CD4-positive, alpha-beta T cell treated with Interleukin-15 for 1 hour (primary cell): ENCODE measurements at places on chromosomes 13 and 19.
A peak's percentile ranks its signal among the peaks of the same experiment; 100 is the strongest.

- DNase-seq: no peak
These were observed 8.0 kb downstream of the PTH2 start for GRCh38 chr19:49415102-49415809.

- DNase-seq: no peak
These were observed 133.9 kb upstream of the ARGLU1 start for GRCh38 chr13:106701771-106702341.

DNA sequence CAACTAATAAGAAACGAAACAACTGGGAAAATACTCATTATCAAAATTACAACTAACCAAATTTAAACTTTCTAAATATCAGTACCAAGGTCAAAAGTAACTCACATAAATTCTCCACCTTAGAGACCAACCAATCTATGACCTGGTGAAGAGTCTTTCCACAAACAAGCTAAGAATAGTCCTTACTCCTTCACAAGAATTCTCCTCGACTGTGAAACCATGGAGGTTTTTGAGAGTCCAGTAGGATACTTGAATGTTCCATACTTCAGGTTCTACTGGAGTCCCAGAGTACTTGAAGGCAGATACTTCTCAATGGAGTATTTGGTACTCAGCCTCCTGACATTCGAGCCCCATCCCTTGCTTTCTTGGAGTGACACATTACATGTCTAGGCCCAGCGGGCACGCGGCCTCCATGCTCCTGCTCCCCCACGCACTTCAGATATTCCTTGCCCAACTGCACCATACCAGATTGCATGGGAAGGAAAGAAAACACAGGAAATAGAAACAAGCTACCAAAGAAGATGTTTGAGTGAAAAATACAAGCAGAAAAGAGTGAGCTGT is 63.9 kb downstream of the ABCC4 start:
- no peak for DNase-seq

DNA sequence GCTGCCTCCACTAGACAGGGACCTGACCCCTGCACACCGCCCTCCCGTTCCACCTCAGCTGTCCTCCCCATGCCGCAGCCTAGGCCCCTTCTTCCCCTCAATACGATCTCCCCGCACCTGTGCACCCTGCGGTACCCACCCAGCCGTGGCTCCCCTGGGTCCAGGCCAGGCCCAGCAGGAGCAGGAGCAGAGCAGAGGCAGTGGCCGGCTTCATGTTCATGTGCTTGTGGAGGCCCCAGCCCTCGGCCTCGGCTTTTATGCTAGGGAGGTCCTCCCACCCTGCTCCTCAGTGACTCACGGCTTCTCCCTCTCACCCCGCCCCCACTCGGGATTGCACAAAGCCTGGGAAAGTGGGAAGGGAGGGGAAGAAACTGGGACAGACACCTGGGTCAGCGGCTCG is 11.4 kb upstream of the KRTDAP start:
- no peak for DNase-seq

DNA sequence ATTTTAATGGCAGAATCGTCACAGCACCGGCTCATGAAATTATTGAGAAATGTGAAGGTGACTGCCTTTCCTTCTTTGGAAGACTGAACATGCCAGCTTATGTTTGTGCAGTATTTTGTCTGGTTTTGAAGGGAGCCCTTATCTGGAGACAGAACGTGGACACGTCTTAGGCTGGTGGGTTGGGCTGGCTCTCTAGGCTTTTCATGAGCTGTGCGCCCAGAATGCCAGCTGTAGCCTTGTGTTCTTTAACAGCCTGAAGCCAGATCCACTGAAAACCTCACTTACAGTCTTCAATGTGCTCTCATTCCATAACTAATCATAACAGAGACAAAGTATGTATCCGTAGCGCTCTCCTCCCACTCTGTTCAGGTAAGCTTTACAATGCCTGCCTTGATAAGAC is 184.4 kb upstream of the HTR2A start:
- no peak for DNase-seq

- no peak for DNase-seq
These were observed 8.4 kb downstream of the CLASRP start for GRCh38 chr19:45047188-45047797.

DNA sequence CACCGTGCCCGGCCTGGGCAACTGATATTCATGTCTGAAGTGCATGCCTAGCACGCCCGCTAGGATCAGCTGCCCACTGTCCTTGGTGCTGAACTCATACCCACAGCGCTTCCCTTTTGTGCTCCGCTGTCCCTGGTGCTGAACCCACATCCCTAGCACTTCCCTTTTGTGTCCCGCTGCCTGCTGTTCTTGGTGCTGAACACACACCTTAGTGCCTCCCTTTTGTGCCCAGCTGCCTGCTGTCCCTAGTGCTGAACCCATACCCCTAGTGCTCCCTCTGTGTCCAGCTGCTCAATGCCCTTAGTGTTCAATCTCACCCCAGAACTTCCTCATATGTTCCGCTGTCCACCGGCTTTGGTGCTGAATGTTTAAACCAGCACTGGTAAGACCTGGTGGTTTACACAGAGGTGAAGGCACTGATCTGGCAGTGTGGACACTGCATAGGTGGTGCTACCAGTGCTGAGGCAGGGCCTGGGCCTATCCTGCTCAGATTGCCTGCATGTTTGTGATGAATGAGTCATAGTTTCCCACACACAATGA is 26.3 kb upstream of the SIGLEC11 start:
- peak; percentile 82 for DNase-seq

GRCh38 chr13:86914757-86915156 is 756.4 kb upstream of the SLITRK5 start:
- DNase-seq: no peak

DNA sequence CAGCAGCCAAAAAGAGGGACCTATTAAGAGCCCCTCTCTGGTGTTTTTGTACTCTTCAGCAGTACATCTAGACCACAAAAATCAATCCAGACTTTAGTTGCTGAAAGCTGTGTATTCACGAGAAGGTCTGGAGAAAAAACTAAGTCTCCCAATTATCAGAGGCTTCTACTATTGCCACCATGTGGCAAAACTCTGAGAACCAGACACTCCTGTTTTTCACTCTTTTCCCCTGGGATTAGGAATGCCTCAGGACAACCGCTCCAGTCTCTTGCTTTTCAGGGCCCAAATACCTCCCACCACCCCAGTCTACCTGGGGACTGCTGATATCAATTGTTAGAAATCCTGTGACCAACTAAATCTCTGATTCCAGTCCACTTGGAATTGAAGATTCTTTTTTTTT is 30.1 kb upstream of the OBI1 start:
- no peak for DNase-seq

DNA sequence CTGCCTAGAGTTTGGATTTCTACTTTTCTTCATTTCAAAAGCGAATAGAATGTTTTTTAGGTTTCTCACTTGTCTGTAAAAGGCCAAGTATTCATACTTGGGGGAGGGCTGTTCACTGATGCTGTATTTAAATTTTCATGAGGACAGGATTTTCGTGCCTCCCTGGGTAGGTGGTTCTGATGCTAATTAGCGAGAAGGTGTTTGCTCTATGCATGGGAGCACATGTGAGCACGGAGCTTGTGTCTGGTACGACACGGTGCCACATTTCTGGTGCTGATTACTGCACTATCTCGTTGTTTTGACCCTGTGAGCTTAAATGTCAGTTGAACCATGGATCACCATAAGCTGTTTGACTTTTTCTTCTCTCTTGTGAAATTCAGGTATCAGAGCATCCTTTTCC is 45.8 kb downstream of the MTUS2 start:
- no peak for DNase-seq

DNA sequence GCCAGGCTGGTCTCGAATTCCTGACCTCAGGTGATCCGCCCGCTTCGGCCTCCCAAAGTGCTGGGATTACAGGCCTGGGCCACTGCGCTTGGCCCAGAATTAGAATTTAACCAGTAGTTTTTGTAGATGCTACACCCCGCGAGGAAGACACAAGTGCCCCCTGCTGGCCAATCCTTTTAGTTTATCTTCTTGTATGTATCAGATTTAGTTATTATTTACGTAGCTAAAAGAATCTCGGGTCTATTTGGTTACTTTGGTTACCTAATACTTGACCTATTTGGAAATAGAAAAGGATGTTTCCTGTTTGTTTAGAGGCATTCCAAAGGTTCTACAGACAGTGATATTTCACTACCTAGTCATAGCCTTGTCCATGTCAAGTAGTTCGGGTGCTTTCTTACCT is 22.0 kb downstream of the MUC16 start:
- no peak for DNase-seq

DNA sequence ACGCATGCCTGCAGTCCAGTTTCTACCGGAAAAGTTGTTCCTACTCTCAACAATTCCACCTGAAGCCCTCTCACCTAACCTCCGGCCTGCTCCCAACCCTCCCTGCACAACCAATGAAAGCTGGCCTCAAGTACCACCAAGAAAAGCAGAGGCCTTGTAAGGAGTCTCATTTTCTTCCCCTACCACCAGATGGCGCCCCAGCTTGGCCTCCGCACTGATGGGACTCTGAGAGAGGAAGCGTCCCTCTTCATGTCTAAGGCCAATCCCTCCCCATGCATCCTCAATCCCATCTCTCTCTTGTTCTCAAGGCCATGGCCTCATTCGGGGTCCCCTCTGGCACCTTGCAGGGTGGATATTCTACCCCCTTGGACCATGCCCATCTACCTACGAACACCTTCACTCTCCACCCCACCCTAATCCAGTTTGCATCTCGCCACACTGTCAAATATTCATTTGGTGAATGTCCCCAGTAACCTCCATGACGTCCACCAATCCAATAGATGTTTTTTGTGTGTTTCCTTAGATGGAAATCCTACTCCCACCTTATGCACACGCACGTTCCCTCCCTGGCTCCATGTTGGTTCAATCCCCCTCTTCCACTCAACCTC is 412.8 kb downstream of the ZNF536 start:
- DNase-seq: peak; percentile 53

DNA sequence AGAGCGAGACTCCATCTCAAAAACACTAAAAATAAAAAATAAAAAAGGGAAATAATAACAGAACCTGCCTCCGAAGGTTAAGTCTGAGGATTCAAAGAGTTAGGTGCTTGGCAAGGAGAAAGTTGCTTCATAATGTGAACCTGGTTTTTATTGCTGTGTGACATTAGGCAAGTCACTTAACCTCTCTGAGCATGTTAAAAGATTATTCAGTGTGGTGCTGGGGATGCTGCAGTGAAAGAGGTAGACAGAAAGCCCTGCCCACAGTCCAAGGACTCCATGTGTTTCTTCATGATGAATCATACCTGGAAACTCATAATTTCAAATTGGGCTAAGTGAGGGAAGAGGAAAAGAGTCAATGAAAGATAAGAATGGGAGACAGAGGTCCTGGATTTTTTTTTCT is 2.4 kb downstream of the IL27RA start:
- DNase-seq: no peak

GRCh38 chr13:107736731-107737130 is 478.6 kb downstream of the LIG4 start:
- no peak for DNase-seq

DNA sequence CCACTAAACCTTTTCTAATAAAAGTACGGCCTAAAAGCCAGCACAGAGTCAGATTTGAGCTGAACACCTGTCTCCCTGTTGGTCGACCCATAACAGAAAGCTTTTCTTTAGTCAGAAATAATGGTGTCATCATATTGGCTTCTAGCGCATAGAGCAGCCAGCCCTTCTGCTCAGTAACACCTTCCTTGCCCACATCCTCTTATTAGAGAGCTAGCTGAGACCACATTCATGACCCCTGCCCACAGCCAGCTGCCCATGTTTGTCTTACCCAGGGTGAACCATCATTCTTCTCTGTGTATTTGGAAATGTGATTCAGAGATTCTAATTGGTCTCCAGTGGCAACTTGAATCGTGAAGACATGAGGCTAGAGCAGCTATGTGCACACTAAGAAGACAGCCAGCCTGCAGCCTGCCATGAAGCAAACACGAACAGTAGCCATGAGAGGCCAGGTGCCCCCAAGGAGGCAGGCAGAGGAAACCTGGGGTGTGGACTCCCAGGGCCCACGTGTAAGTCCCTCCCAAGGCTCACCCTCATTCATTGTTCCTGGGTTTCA is 82.3 kb upstream of the PDCD5 start:
- peak; percentile 23 for DNase-seq

GRCh38 chr19:8259142-8259921 is 48.8 kb downstream of the CD320 start:
- DNase-seq: no peak

- no peak for DNase-seq
These were observed 9.5 kb downstream of the HOMER3 start for GRCh38 chr19:18931316-18932162.

GRCh38 chr13:110973007-110973700 is 58.3 kb upstream of the ANKRD10 start:
- DNase-seq: no peak

- DNase-seq: no peak
These were observed 46.2 kb upstream of the UQCRFS1 start for GRCh38 chr19:29259153-29259552.

DNA sequence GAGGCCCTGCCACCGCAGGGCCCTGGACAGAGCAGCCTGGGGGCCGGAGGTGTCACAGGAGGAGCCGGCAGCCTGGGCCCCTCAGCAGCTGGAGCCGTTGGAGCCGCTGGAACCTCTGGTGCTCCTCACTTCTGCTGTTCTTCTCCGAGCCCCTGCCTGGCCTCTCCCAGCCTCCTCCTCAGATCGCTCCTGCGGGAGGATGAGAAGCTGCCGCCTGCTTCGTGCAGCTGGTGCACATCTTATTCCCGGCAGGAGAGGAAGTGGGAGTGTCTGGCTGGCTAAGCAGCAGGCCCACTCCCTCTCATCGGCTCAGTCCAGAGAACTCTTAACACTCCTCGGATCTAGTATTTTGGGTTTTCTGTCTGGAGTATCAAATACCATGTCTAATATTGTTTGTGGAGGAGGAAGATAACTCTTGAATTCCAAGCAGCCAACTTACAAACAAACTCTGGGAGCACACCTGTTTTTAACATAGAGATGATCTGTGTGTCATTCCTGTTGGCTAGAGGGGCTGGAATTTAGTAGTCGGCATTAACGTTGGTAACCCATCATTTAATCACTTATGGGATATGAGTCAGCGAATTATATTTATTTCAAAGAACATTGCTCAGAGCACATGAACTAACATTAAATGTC is 37.1 kb upstream of the RNF113B start:
- no peak for DNase-seq

GRCh38 chr13:100789025-100789424 is 114.4 kb upstream of the TMTC4 start:
- DNase-seq: no peak

GRCh38 chr19:38250821-38251563 is 5.2 kb downstream of the PPP1R14A start:
- no peak for DNase-seq

GRCh38 chr13:34416971-34417380 is 525.1 kb upstream of the NBEA start:
- no peak for DNase-seq

GRCh38 chr19:57759096-57759495 is 10.4 kb upstream of the ZNF586 start:
- no peak for DNase-seq

GRCh38 chr13:35992964-35993363 is 138.2 kb downstream of the DCLK1 start:
- no peak for DNase-seq
